ENCODE measurements at places on chromosomes 16 and 17.
A peak's percentile ranks its signal among the peaks of the same experiment; 100 is the strongest.

- no peak for DNase-seq
- H3K27ac ChIP-seq, result no peak overlapping the region
- no peaks in the 10 kb centered on the region for H3K4me1 ChIP-seq
- H3K27me3 ChIP-seq, result peaks cover 26% of the 10 kb centered on the region
Observed at GRCh38 chr16:55475919-55476318, 3.1 kb upstream of the MMP2 start.

- DNase-seq, result no peak
- H3K4me3 ChIP-seq, result no peak overlapping the region
Observed at GRCh38 chr17:5629128-5629527, 44.8 kb upstream of the NLRP1 start.

GRCh38 chr17:46003907-46004748, 5.1 kb downstream of the STH start:
- H3K4me1 ChIP-seq, result no peaks in the 10 kb centered on the region
- H3K27ac ChIP-seq, result no peak overlapping the region
- H3K36me3 ChIP-seq, result no peaks in the 10 kb centered on the region
- H3K27me3 ChIP-seq, result no peaks in the 10 kb centered on the region

DNA sequence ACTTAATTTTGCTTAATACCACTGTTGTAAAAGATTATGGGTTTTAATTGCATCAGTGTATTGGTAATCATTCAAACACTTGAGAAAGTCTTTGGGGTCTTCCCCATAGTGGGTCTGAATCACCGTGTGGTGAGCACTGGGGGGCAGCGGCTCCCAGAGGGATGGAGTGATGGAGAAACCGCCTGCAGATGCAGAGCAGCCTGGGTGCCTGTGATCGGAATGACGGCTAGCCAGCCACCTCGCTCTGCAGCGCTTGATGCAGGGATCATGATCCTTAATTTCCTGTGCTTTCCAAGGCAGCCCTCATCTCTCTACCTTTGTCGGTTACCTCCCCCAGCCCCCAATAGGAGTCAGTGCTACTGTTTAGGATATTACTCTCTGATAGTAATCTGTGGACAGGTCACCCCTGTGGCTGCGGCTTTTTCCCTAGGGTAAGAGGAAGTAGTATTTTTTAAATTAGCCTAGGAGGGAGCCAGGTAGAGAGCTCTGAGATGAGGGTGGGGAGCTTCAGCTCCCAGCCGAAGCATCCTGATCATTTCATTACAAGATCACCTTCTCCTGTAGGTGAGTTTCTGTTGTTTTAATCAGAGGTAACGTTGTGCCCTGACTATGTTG, 135.6 kb downstream of the MSI2 start:
- no peak for DNase-seq
- peaks cover 13% of the 10 kb centered on the region for H3K4me1 ChIP-seq
- no peaks in the 10 kb centered on the region for H3K27me3 ChIP-seq
- H3K4me3 ChIP-seq, result peak overlapping the region; percentile 21
- H3K27ac ChIP-seq, result no peak overlapping the region
- peaks cover 35% of the 10 kb centered on the region for H3K36me3 ChIP-seq

DNA sequence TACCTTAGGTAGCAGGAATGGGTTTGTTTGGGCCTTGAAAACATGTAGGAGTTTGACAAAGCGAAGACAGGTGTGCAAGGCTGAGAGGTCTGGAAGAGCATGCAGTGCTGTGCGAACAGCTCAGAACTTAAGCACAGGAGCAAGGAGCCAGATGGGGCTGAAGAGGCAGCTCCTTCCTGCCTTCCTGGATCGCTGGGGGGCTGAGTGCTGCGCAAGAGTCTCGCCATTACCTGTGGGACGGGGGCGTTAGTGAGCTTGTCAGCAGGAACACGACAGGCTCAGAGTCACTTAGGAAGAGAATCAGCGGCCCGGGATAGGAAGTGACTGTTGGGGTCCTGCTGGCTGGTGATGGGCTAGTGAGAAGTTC, 464 bp upstream of the MRM1 start:
- peaks cover 27% of the 10 kb centered on the region for H3K36me3 ChIP-seq
- H3K4me3 ChIP-seq, result peak overlapping the region; percentile 84
- DNase-seq, result no peak
- no peaks in the 10 kb centered on the region for H3K27me3 ChIP-seq
- no peaks in the 10 kb centered on the region for H3K4me1 ChIP-seq
- H3K27ac ChIP-seq, result no peak overlapping the region

- H3K36me3 ChIP-seq, result no peaks in the 10 kb centered on the region
- H3K4me1 ChIP-seq, result no peaks in the 10 kb centered on the region
- no peak overlapping the region for H3K4me3 ChIP-seq
- peak; percentile 75 for DNase-seq
- no peak overlapping the region for H3K27ac ChIP-seq
Observed at GRCh38 chr16:88264641-88265285, 118.0 kb upstream of the ZNF469 start.
